Lung (tissue), 17 donors: ENCODE measurements at places on chromosomes 1 and 21. TPM values are rescaled to one million over a fixed set of nuclear protein-coding genes. Genes with fewer than 3 reads are reported as not detected.

GNG4 gene
- total RNA-seq, result 0.57 TPM

CYP4Z1 gene
- total RNA-seq, result 1.3 TPM

- DNase-seq, result no peak
Measured at GRCh38 chr21:14121719-14122118, 89.0 kb downstream of the LIPI start.

GRCh38 chr1:228445843-228446650 is 29.4 kb upstream of the TRIM17 start:
- peak; percentile 58 for DNase-seq

TMEM81 gene
- 1.5 TPM for total RNA-seq

DNA sequence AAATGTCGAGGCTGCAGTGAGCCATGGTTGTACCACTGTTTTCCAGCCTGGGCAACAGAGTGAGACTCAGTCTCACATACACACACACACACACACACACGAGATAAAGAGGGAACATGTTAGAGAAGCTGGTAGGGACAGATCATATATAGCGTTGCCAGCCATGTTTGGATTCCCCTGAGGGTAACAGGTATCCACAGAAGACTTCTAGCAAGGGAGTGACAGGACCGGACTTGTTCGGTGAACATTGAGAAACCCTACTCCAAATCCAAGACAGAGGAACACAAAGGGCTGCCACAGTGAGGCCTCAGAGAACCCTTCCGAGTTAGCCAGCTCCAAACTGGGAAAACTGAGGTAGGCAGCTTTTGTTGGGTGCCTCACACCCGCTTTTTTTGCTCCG is 3.7 kb upstream of the SARS1 start:
- no peak for DNase-seq

FOXJ3 gene
- total RNA-seq, result 106 TPM

GRCh38 chr1:7425771-7426170 is 345.3 kb upstream of the VAMP3 start:
- DNase-seq, result no peak

DNA sequence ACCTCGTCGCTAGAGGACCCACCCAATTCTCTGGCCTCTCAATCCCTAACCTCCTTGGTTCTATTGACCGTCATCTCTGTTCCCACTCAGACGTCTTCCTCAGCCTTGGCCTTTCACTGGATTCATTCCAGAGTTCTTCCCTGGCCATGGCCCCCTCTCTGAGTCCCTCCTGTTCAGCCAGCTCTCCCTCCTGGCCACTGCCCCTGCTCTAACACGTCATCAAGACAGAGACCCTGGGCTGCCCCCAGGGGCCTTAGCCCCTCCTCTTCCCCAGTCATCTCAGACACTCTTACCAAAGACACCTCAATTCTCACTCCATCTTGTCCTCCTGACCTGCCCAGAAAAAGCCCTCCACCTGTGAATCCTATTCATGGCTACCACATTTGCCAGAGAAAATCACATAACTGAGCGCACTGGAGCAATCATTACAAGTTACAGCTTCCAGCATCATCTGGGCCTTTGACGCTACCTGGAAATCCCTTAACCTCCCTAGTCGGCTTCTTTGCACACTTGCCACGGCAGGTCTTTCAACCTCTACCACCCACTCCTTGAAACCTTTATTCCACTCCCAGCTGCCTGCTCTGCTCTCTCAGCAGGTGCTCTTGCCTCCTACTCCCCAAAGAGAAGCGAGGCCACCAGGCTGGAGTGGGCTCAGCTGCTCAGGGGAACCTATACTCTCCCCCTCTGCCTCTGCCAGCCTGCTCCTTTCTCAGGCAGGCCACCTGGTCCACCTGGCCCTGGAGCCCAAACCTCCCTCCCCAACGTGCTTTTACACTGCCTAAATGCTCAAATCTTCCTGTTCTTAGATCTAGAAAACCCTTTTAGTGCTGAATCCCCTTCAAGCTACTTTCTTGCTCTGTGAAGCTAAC is 14.0 kb downstream of the DCST2 start:
- no peak for DNase-seq

HP1BP3 gene
- 143 TPM for total RNA-seq

PADI3 gene
- not detected for total RNA-seq

- DNase-seq, result no peak
Measured at GRCh38 chr1:92786111-92786901, 1.4 kb upstream of the EVI5 start.

PLEKHN1 gene
- 5.1 TPM for total RNA-seq

URB1 gene
- total RNA-seq, result 16.2 TPM

- DNase-seq, result no peak
Measured at GRCh38 chr1:150557813-150558212, 8.6 kb downstream of the ADAMTSL4 start.

- DNase-seq, result peak; percentile 16
Measured at GRCh38 chr1:19979494-19979977, at the start of gene PLA2G2A. Gene PLA2G2A, minus strand, starts transcription at chr1:19979618. Its CDS starts 845 bp downstream, at chr1:19978773.

GRCh38 chr1:10387677-10388386 is 11.0 kb upstream of the PGD start:
- peak; percentile 45 for DNase-seq

DNA sequence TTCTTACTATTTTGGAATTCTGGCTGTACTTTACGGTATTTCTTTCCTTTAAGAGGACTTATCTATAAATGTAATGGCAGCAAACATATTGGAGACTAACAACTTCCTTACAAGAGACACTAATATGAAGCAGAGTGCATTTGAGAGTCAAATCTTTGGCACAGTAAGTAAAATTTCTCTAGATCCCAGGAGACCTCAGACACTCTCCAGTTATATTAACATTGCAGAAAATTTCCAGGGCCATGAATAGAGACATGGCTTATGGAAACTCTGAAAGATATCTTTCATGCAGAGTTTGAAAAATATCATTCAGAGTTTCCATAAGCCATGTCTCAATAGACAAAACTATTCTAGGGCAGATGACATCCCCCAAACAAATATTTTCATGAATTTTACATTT is 51.2 kb downstream of the IL23R start:
- no peak for DNase-seq

- peak; percentile 81 for DNase-seq
Measured at GRCh38 chr1:92784021-92784638, 778 bp downstream of the EVI5 start.

DNA sequence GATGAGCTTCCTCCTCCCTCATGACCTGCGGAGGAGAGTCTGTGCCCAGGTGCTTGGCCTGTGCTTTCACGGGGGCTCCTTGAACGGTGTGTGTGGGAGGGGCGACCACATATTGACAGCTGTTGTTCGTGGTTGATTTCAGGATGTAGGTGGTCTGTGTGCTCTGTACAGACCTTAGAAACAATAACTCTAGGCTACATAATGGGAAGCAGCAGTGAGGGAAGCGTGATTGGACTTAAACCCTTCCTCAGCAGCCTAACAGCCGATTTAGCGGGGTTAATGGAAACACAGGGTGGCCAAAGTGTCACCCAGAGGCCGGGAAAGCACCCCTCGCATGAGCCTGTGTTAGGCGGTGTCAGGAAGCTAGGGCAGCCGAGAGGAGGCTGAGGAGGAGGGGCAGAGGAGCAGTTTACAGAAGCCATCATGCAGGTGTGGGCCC is 56.0 kb downstream of the TBCE start:
- no peak for DNase-seq

TNFRSF8 gene
- total RNA-seq, result 1.9 TPM

- no peak for DNase-seq
Measured at GRCh38 chr1:206472886-206473285, 2.6 kb downstream of the IKBKE start.

GRCh38 chr21:14482165-14482564 is 64.0 kb downstream of the SAMSN1 start:
- peak; percentile 15 for DNase-seq

DNA sequence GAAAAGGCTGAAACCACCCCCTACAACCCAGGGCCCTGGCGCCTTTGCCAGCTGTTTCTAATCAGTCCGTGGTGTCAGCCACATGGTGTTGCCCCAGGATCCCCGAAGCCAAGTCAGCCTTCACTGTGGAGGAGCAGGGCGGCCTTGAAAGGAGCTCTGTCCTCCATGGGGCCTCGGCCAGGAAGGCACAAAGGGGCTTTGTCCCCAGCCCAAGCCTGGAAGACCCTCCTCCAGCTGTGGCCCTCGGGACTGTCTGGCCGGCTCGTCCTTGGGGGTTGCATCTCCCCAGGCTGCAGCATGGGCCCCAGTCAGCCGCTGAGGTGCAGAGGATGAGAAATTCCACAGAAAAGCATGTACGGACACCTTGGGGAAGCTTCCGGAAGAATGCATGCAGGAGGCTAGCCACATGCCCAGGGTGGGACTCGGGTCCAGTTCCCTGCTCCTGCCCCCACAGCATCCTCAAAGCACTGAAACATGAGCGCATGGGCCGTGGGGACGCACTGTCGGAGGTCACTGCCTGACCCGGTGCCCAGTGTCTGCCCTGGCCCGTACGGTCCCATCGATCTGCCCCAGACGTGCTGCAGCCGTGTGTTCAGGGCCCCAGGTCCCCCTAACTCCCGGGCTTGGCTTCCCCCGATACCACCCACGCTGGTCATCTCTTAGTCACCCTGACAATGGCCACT is 38.6 kb upstream of the POFUT2 start:
- peak; percentile 57 for DNase-seq

GRCh38 chr1:100448366-100448765 is 89.6 kb upstream of the GPR88 start:
- DNase-seq, result no peak

- DNase-seq, result peak; percentile 16
Measured at GRCh38 chr1:67684526-67685066, 405 bp upstream of the GADD45A start.

UMODL1 gene
- not detected for total RNA-seq

DNA sequence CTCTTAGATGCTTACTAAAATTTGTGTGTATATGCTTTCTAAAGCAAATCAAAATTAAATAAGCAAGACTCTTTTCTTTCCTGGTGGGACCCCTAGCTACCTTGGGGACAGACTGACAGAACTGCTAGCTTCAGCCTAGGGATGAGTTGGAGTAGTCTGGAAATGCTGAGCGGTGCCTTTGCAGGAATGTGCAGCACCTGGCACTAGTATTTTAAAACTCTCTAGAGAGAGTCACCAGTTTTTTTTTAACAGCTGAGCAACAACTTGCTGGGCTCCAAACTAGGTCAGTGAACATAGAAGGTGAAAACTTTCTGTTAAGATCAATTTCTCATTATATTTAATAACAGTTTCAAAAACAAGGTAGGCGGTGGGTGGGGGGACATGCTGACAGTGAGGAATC is 56.8 kb downstream of the NUF2 start:
- DNase-seq, result no peak

- no peak for DNase-seq
Measured at GRCh38 chr1:110254604-110255391, 44.7 kb downstream of the KCNC4 start.
